ENCODE measurements at places on chromosomes 7 and 10.

DNA sequence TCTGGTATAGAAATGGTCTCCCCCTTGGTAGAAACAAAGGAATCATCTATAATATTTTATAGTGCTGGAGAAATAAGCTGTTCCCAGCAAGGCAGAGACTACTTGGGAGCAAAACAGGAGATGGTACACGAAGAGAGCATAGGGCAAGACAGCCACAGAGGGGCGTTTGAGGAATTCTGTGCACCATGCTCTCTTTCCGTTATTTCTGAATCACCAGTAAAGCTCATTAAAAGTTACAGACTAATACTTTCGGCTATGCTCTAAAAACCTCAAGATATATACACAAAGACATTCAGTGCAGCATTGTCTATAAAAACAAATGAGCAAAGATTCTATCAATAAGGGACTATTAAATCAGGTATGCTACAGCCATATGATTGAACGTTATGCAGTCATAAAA lies 68.5 kb upstream of the FHIP2A start:
- no peak for DNase-seq

DNA sequence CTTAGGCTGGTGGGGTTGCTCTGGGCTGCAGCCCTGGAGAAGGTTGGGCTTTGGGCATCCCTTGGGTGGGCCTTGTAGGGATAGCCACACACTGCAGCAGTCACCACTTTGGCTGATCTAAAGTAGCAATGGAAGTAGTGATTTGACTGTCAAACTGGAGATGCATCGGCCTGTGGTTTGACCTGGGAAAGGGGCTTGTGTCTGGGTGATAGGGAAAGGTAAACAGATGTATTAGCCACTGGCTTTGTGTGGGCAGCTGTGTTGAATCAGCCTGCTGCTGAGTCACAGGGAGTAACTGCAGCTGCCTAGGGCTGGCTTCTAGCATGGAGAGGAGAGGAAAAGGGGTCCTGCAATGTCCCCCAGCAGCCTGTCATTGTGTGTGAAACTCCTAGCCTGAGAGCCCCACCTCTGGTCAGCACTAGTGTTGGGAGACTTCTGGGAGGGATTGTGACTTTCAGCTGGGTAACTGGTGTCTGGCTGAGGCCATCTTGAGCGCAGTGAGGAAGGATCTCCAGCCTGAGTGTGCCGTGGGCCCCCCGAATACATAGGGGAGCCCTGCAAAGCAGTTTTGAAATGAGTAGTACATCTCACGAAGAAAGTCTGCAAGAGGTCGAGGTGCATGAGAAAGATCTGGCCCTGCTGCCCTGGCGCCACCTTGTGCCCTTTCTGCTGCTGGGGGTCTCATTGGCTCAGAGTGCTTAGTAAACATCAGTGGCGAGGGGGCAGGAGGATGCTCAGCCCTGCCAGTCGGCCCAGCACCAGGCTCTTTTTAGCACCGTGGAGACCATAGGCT lies 117.3 kb downstream of the FANK1 start:
- DNase-seq: no peak

- no peak for DNase-seq
Measured at GRCh38 chr10:133343558-133343957, 3.6 kb upstream of the PRAP1 start.

- DNase-seq: no peak
Measured at GRCh38 chr10:124563320-124564040, 101.9 kb downstream of the LHPP start.

- no peak for DNase-seq
Measured at GRCh38 chr7:128099204-128099671, 68.0 kb upstream of the LRRC4 start.

DNA sequence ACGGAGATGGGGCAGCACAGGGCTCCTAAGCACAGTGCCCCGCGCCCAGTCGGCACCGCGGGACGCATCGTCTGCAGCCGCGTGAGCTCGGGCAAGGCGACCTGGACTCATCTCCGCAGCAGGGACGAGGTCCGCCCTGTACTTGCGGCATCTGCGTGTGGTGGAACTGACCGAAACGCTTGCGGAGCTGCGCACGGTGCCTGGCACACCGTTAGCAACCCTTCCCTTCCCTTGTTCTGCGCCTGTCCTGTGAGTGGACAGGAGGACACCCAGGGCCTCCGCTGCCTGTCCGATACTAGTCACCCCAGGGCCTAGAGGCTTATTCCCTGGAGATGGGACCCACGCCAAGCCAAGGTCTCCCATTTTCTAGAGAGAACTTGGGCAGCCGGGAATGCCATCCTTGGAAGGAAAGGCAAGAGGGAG lies 98.5 kb downstream of the WDR11 start:
- DNase-seq: no peak
